ENCODE measurements at places on chromosomes 16 and 17. TPM values are rescaled to one million over a fixed set of nuclear protein-coding genes. Genes with fewer than 3 reads are reported as not detected.

MPP2 gene
- 1.7 TPM for total RNA-seq

MT3 gene
- 2.6 TPM for total RNA-seq

SPIRE2 gene
- total RNA-seq = 0.78 TPM

CCDC200 gene
- not detected for total RNA-seq

Data from activated CD8-positive, alpha-beta memory T cell treated with anti-CD3 and anti-CD28 coated beads for 36 hours (primary cell).